Activated naive CD4-positive, alpha-beta T cell treated with anti-CD3 and anti-CD28 coated beads, Interleukin-2, amount 50 U/mL, for 72 hours (primary cell): ENCODE measurements at places on chromosomes 1 and 21.

DNA sequence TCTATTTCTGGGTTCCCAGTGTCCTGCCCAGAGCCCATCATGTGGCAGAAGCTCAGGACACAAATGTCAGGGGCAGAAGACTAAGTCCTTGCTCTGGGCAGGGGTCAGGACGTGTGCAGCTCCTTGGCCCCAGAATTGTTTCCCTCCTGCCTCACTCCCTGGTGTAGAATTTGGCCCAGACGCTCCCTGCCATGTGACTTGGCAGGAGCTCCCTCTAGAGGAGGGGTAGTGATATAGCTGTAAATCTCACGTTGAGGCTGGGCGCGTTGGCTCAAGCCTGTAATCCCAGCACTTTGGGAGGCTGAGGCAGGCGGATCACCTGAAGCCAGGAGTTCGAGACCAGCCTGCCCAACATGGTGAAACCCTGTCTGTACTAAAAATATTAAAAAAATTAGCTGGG, 91.2 kb downstream of the UBIAD1 start:
- no peak for DNase-seq

- no peak for DNase-seq
Observed at GRCh38 chr1:4393191-4393590, 261.2 kb upstream of the AJAP1 start.

GRCh38 chr1:47562799-47563198, 125.0 kb downstream of the FOXD2 start:
- DNase-seq: no peak

DNA sequence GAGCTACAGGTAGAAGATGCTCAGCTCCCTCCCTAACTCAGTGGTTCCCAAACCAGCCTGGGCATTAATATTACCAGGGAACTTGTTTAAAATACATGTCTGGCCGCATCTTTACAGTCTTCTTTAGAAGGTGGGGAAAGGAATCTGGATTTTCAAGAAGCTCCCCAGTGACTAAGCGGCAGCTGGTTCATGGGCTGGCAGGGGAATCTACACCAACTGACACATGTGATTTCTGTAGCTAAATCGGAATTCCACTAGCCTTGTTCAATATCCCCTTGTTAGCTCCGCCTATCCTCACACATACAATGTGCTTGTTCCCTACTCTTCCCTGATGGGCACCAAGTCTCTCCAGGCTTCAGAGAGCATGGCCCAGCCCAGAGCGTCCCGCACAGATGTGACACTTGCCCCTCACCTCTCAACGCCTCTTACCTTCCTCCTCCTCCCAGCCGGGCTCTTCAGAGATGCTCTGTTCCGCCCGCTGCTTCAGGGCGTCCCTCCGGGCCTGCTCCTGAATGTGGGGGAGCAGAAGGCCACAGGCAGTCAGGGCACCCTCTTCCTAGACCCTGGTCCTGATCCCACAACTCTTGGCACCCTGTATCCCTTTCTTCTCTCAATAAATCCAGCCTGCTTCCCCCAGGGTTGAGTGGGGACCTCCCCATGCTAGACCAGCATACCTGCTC, 15.3 kb downstream of the TSSK3 start:
- no peak for DNase-seq
